ENCODE measurements at places on chromosomes 13 and 19.

DNA sequence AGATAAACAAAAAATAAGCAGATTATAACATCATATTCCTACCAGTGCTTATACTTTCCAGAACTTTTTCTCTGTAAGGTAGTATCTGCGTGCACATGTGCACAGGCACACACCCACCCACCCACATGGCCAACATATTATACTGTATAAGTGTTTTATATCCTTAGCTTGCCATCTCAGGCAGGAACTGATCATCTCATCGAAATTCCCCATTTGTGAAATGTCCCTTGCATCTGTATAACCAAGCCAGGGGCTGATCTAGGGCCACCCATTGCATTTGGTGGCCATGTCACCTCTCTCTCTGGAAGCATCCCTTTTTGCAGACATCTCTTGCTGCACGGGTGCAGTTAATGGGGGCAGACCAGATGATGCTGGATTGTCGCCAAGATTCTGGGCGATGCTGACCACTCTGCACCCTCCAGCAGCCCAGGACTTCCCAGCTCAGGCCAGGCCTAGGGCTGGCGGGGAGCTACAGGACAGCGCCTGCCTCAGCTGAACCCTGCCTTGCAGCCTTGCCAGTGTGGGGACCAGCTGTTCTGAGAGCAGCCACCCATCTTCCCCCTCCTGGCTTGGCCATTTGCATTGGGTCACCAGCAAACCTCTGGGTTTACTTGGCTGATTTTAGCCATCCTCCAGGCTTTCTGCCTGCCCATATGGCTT, 95.9 kb downstream of the SLC7A1 start:
- DNase-seq = no peak

- DNase-seq = peak; percentile 93
These were observed 9.6 kb downstream of the GIPR start for GRCh38 chr19:45677351-45678230.

GRCh38 chr19:10535613-10536012, 8.1 kb upstream of the ATG4D start:
- no peak for DNase-seq

- DNase-seq = no peak
These were observed 123.6 kb downstream of the UQCRFS1 start for GRCh38 chr19:29089315-29089870.

GRCh38 chr13:113792886-113793717, 34.1 kb downstream of the TMEM255B start:
- no peak for DNase-seq

DNA sequence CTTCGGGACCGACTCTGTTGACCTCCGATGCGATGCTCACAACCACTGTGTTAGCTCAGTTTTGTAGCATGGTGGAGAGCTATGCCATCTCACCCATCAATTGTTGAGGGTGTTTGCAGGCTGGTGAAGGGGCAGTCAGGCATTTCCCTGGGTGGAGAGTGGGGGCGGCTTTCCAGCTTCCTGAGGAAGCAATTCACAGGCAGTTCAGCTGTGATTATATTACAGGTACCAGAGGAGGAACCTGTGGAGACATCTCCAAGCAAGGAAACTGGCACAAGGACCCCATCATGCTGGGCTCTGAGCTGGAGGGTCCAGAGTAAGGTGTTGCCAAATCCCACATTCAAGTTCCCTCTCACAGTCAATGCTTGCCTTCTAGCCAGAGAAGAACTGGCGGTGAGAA, 166.0 kb upstream of the ZNF536 start:
- no peak for DNase-seq

GRCh38 chr19:48925240-48925843, 8.2 kb upstream of the DHDH start:
- no peak for DNase-seq
